NCI-H2081 (cell line): ENCODE measurements at places on chromosomes 2 and 18.

GRCh38 chr2:39304729-39305128 lies 61.0 kb upstream of the CDKL4 start:
- no peak for DNase-seq

DNA sequence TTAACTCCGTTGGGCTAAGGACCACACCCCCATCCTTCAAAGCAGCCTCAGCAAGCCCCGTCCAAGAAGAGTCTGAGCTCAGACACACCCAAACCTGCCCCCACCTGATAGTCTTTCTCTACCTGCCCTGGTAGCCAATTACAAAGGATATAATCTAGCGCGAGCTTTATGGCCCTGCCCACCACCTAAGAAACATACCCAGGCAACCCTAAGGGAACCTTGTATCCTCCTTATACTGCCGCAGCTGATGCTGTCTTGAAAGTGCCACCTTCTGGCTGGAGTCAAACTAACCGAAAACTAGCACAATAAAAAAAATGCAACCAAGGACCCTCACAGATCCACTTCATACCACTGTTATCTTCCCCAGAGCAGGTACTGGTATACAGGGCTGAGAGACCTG lies 628.3 kb upstream of the REG3G start:
- DNase-seq: no peak

- peak; percentile 78 for DNase-seq
Observed at GRCh38 chr2:88187038-88187676, 17.0 kb downstream of the THNSL2 start.

- peak; percentile 34 for DNase-seq
Observed at GRCh38 chr2:27171351-27171848, 22.6 kb downstream of the TCF23 start.

- no peak for DNase-seq
Observed at GRCh38 chr2:239830121-239831000, 194.8 kb downstream of the NDUFA10 start.

DNA sequence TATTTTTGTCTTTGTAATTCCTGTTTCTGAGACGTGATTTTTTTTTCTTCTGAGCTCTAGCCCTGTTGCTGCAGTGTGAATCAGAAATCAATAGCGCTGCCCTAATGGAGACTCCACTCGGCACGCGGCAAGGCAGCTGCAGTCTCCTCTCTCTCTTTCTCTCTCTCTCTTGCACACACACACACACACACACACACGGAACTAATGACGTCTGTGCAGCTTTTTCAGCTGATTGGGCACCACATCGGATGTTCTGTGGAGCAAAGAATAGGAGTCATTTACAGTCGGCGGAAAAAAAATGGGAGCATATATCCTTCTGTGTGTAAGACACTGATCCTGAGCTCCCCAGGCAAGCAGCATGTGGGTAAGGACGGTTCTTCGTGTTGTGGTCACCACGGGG lies 2.0 kb upstream of the MYT1L start:
- peak; percentile 96 for DNase-seq

GRCh38 chr2:161824226-161824625 lies 200.0 kb downstream of the SLC4A10 start:
- DNase-seq: no peak

GRCh38 chr2:172437419-172438341 lies 10.3 kb downstream of the ITGA6 start:
- no peak for DNase-seq

DNA sequence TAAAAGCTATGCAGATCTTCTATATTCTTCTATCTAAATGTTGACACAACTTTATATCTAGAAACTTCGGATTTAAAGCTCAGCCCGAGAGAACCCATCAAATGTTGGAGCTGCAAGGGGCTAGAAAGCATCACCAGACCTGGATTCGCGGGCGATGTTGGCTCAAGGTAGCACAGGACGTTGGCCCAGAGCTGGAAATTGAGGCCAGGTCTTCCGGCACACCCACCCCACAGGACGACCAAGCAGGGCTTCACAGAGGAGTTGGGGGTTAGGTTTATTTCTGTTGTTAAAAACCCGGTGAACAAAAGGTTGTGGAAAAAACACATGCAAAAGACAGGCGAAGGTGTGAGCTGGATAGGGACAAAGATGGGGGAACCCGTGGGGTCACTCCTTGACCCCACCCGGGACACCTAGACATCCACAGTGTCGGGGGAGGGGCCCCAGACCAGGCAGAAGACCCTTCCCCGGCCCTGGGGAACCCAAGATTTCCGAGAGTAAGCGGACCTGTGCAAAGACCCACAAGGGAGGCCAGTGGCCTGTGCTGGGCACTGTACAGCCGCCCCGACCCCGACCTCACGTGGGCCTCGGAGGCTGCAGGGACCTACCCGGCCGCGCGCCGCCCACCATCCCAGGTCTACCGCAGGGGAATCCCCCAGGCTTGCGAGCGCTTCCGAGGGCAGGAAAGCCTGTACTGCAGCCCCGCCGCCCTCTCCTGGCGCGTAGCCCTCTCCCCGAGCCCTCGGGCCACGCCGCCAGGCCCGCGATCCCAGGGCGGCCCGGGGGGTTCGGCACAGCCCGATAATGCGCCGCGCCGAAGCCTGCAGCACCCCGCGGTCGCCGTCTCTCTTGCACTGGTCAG lies 1.8 kb upstream of the AGBL5 start:
- no peak for DNase-seq

GRCh38 chr2:127586136-127586535 lies 50.7 kb downstream of the MYO7B start:
- no peak for DNase-seq

DNA sequence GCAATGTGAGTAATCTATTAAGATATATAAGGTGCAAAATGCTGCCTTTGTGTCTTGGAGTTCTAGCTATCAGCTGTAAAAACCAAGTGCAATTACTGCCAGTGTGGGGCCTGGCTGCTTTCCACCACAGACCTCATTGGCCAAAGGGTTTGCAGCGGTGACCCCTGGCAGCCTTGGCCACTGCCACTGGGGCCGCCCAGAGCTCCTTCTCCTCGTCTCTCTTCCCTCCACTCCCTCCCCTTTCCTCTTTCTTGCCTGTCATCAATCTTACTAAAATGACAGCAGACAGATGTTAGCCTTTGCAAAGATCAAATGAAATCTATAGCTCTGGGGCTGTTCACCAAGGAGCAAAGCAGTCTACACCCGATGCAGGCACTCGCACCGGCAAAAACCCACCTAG lies 986.3 kb downstream of the BCL11A start:
- no peak for DNase-seq

GRCh38 chr18:711310-711656 lies 1.1 kb downstream of the ENOSF1 start:
- no peak for DNase-seq

DNA sequence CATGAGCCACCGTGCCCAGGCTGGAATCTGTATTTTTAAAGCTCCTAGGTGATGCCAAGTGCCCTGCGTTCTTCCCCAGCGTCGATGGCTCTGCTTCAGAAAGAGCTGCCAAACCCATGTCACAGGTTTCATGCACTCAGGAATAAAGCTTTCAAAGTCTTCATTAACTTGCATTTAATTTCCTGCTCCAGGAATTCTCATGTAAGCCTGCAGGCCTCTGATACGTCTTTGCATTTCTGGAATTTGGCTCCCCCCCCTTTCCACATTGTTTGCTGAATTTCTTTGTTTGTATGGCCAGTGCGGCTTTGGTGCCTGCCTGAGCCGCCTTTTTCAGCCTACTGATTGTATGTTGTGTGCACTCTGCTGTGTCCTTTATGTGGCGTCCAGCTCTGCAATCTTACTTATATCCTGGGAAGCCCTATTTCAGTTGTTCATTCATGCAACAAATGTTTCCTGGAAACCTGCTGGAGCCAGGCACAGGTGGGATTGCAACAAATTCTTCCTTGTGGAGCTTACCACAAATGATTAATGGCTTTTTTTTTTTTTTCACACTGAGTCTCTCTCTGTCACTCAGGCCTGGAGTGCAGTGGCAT lies 17.9 kb upstream of the OTOF start:
- peak; percentile 60 for DNase-seq

DNA sequence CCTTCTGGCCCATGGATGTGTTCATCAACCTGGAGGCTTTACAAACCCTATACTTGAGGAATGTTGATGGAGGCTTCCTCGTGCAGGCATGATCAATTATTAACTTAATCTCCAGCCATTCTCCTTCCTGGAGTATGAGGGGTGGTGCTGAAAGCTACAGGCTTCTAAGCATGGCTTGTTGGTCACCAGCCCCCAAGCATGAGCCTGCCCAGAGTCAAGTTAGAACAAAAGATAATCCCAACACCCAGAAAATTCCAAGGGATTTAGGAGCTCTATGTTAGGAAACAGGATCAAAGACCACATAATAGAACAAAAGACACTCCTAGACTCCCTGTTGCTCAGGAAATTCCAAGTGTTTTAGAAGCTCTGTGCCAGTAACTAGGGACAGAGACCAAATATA lies 63.1 kb downstream of the FAM171B start:
- DNase-seq: no peak

- DNase-seq: no peak
Observed at GRCh38 chr18:34049511-34049910, 175.2 kb downstream of the NOL4 start.

DNA sequence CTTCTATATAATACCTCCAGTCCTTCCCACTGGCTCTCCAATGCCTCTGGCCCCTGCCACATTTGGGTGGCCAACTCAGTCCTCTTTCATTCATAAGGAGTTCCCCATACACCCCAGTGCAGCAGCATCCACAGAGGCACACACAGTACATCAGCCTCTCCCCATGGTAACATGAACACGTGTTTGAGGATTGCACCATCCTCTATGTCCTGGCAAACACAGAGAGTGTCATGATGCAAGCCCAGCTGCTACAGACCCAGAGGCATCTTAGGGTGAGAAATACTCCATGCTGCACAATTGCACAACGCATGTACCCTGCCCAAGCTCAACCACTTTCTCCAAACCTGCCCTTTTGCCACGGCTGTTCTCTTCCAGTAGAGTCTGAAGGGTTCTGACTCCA lies 11.5 kb downstream of the IGFBP5 start:
- no peak for DNase-seq

DNA sequence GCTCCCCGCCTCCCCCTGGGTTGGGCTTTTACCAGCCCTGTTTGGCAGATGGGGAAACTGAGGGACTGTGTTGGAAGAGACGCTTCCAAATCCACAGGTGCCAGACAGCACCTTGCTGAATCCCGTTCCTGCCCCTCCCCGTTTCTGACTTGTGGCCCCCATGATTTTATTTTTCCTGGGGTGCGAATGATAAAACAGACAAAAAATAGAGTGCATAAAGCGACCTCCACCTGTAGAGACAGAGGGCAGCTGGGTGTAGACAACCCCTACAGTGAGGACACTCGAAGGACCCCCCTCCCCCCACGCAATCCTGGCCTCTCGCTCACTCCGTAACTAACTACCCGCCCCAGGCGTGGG lies 2.2 kb upstream of the CTDSP1 start:
- no peak for DNase-seq

GRCh38 chr2:236693531-236693930 lies 123.9 kb downstream of the ACKR3 start:
- DNase-seq: no peak

- DNase-seq: no peak
Observed at GRCh38 chr2:43391878-43392215, 165.4 kb upstream of the ZFP36L2 start.

- peak; percentile 68 for DNase-seq
Observed at GRCh38 chr2:102806250-102806837, 44.5 kb downstream of the TMEM182 start.

DNA sequence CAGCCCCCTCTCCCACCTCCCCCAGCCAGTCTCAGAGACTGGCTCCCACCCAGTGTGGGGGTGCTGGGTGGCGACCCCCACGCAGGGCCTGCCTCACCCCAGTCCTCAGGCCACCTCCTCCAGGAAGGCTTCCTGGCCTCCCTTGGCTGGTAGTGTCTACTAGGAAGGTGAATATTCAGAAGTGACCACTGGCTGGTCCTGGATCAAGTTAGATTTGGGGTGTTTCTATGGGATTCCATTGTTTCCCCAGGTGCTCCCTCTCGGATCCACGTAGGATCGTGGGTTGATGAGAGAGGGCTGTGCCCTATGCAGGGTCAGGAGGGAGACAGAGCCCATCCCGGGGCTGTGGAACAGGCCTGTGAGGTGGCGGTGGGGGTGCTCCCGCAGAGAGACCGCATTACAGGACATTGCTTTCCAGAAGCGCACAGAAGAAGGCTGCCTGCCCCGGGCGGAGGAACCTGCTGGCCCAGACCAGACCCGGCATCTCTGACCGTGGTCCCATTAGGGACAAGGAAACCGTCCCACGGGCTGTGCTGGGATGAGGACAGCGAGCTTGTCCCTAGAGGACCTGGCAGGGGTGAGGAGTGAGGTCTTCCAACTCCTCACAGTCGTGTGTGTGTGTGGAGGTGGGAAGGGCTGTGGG lies 3.3 kb downstream of the PDCD1 start:
- no peak for DNase-seq

DNA sequence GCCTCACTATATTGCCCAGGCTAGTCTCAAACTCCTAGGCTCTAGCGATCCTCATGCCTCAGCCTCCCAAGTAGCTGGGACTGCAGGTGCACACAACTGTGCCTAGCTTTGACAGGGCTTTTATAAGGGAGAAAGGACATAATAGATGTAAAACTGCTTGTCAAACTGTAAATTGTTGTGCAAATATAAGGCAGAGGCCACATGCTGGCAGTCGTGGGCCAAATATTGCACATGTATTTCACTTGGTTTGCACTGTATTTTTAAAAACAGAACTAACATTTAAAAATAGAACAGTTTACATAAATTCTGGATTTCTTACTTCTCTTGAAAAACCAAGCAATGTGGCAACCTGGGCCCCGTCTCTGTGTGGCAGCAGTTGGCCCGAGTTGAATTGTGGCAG lies 31.2 kb upstream of the MYO3B start:
- peak; percentile 27 for DNase-seq

- DNase-seq: peak; percentile 48
Observed at GRCh38 chr2:144519934-144520731, at the start of gene ZEB2. Gene ZEB2 (minus strand): TSS chr2:144520119. CDS start chr2:144517350, 2,769 bp downstream.

DNA sequence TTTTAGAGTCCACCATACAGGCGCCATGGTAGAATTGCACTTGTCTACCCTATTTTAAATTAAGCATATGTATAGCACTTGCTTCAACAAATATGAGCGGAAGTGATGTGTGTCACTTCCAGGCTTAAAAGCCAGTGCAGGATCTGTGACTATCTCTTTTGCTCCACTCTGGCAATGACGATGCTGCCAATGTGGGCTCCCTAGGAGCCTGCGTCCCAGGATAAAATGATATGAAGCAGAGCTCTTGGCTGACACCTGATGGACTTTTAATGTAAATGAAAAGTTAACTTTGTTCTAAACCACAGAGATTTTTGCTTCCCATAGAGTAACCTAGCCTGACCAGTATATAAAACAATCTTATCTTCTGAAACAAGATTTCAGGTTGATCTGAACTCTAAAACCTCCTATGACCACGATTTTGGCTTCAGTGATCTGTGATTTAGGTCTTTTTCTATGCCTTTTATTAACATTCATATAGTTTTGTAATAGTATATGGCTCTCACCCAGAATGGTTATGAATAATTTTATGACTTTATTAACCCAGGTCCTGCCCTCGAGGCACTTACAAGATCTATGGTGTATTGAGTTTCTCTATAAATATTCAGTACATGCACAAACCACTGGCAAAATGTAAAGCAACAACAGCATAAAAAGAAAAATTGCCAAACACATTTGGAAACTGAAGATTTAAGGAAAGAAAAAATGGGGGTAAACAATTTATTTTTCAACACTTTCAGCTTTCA lies 422.5 kb upstream of the PIK3C3 start:
- DNase-seq: no peak
